ENCODE measurements at places on chromosomes 5 and 9.

GRCh38 chr9:20271723-20272122, 350.6 kb downstream of the MLLT3 start:
- DNase-seq, result no peak

DNA sequence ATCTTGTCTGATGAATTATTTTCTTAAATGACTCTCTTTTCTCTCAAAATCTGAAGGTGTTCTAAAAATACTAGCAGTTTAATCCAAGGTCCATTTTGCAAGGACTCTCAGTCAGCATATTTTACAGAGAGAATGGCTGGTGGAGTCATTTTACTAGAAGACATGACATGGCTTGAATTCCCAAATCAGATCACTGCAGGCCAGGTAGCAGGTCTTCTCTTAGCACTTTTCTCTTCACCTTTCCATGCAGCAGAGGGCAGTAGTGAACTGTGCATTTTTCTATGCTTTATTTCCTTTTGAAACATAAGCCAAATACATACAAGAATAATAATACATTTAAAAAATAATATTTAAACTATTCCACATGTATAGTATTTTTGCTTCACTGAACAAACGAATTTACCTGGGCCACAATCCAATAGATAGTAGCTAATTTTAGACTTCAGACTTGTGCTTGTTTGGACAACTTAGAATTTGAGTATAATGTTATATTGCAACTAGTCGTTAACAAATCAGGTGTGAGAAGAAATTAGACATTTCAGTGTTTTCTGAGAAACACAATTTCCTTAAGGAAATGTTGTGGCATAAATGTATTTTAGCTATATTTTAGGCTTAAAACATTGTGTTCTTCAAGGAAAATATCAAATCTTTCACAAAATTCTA, 289.4 kb upstream of the DAB2 start:
- DNase-seq, result no peak

DNA sequence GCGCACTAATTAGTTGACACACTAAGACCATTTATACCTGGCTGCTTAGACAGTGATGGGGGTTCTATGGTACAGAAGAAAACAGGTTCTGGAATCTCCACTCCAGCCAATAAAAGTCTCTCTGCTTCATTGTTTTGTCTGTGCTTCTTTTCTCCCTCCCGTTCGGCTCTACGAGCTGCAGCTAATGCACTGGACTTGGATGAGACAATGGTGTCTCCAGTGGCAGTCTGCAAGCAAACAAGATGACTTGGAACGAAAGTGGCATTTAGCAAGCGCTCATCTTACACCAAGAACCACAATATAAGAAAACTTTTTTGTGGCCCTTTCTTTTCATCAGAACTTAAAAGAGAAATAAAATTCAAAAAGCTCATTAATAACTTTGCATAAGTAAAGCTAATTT, 30.2 kb downstream of the GFM2 start:
- no peak for DNase-seq

DNA sequence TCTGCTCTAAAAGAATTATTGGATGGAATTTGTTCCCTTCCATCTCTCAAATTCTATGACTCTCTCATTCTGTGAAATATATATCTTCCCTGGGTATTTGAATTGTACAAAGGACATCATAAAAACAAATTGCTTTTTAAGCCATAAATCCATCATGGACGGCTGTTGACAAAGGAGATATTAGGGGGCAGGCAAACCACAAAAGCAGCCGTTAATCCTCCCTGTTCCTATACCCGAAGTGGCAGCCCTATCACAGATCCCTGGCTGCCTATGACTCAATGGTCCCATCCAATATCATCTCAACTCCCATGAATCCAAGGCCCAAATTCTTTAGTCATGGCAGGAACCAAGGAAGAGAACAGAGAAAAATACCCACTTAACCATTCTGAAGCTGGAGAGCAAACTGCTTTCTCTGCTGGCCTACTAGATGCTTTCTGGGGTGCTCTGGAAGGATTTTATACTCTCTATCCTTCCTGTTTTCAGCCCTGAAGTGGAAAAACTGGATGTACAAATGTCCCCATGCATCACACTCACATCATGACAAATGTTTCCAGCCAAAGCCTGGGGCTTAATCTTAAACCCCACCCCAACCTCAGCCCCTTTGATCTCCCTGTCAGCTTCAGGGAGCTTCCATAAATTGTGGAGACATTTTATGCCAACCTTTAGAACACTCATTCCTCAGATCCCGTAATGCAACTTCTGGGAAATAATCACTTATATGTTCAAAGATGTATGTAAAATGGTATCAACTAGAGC, 59.5 kb downstream of the FAM114A2 start:
- no peak for DNase-seq

GRCh38 chr5:137872466-137872865, 4.8 kb downstream of the MYOT start:
- no peak for DNase-seq

- no peak for DNase-seq
Measured at GRCh38 chr9:93115486-93116071, 18.5 kb downstream of the NINJ1 start.

DNA sequence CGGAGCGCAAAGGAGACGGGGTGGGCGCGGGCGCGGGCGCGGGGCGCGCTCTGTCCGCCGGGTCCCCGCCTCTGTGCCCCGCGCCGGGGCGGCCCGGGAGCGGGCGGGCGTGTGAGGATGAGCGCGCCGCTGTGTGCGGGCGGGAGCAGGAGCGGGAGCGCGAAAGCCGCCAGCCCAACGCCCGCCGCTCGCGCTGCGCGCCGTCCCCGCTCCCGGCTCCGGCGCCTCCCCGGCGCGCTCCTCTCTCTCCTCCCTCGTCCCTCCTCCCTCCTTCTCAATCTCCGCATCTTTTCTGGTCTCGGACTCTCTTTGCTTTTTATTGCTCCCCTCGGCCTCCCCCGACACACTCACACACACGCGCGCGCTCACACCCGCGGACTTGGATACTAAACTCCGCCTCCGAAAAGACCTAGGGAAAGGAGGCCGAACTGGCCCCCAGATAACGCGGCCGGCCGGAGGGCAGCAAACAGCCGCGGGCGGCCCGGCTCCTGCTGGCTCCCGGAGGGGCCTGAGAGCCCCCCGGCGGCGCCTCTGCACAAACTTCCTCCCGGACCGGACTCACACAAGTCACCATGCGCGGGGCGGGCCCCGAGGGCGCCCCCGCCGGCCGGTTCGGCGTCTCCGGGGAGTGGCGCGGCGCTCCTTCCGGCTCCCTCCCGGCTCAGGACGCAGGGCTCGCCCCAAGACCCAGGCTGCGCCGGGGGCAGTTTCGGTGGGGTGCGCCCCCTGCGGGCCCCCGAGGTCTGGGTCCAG, at the start of gene FIBCD1:
TSS of gene FIBCD1 (minus strand) at position 596 of the 753 bp plus-strand sequence. CDS start 640 bp downstream, outside the sequence.
- no peak for DNase-seq

- no peak for DNase-seq
Measured at GRCh38 chr9:71515107-71515506, 253.2 kb downstream of the CEMIP2 start.

- DNase-seq, result no peak
Measured at GRCh38 chr9:38423973-38424843, at the start of gene IGFBPL1. Gene IGFBPL1, minus strand, starts transcription at chr9:38424454. Its CDS starts 30 bp downstream, at chr9:38424424.

DNA sequence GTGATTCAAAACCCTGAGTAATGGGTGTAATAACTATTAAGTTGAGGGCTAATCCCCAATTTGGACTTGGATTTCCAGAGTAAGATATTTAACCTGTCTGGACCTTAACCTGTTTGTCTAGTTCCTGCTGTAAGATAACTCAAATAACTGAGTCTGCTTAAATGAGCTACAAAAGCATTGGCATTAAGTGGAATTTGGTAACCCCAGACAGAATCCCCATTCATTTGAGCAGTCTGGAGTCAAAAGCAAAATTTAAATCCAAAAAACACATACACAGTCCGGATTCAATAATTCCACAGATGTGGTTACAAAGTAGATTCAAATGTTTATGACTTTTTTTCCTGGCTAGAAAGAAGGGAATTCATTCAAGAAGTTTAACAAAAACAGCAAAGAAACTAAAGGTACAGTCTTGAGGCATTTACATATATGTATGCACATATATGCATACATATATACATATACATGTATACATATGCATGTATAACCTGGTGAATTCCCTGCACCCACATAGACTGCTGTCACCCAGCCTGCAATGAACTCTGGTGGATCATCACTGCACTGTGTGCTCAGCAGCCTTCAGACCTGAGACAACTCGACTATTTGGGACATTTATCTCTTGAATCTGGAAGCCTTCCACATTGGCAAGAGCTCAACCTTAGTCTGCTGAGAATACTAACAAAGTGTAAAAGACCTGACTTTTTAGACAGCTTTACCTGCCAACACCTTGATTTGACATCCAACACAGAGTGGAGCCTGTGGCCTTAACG, 205.4 kb downstream of the LURAP1L start:
- DNase-seq, result no peak

GRCh38 chr9:127973169-127974000, 7.4 kb downstream of the EEIG1 start:
- DNase-seq, result no peak

- no peak for DNase-seq
Measured at GRCh38 chr9:91954841-91955471, 4.9 kb upstream of the ROR2 start.

DNA sequence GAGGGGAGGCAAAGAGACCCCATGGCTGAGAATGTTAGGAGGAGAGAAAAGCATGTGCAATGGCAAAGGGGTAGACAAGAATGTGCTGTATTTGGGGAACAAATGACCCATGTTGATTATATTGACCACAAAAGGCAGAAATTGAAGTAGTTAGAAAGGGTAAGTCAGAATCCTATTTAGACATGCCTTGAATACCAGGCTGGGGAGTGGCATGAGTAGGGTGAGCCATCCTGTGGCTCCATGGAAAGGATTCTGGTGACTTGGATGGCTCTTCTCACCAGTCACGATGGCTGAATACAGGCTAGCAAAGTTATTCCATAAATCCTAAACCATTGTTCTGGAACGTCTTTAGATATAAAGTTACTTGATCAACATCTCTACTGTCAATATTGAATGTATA, 73.4 kb upstream of the MEF2C start:
- no peak for DNase-seq

DNA sequence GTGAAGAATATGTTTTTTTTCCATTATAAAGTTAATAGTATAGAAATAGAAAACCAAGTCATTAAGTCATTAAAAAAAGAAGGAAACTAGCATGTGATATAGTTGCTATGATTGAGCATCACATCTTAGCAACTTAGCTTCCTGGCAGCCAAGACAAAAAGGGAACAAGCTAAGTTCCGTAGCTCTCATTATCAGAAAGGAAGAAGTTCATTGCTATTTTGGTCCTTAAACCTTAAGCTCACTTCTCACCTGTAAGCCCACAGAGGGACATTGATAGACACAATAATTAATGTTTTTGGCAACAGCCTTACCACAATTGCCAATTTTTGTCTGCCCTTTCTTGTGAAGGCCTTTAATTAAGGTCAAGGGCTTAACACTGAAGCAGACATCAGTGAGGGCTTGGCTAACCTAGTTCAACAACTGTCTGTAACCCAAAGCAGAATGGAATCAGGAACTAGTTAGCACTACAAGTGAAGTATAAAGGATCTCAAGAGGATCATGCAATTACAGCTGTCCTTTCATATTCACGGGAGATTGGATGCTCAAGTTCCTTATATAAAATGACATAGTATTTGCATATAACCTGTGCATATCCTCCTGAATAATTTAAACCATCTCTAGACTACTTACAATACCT, 24.0 kb upstream of the KLF4 start:
- no peak for DNase-seq

DNA sequence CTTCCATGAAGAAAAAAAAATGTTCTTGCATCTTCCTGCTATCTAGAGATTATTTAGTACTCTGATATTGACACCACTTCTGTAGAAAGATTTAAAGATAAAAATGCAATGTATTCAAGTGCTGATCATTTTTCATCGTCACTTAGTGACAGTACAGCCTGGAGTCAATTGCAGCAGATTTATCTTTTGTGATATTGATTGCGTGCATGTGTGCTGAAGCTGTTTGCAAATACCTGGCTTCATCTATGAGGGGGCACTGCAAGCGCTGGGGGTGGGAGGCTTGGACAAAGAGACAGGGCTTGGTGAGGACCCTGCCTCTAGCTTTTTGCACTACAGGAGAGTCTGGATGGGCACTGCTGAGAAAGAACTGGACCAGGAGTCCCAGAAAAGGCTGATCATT, 38.0 kb upstream of the MED27 start:
- DNase-seq, result no peak

DNA sequence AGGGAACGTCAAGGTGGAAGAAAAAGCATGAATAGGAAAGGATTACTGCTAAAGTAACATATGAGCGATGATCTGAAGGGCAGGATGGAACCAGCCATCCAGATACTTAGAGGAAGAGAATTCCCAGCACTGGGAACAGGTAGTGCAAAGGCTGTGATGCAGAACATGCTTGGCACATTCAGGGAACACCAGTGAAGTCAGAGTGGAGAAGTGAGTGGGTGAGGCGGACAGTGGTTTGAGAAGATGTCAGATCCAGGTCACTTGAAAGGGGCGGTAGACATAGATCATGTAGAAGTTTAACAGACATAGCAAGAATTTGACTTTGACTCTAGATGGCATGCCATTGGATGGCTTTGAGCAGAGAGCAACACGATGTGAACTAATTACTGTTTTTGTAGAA, 374.2 kb downstream of the PDE4D start:
- DNase-seq, result no peak

- no peak for DNase-seq
Measured at GRCh38 chr9:123321616-123322272, 34.3 kb upstream of the CRB2 start.

DNA sequence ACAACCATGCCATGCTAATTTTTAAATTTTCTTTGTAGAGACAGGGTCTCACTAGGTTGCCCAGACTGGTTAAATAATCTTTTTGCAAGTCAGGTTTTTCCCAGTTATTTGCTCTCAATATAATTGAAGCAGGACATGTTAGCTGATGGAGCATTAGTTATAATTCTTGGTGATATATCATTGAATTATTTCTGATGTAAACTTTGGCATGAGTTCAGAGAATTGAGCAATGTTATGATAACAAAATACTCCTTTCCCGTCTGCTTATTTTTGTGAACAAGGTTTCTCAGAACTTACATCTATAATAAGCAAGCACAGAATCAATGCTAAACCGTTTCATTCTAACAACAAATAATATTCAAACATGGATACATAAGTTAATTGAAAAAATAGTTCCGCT, 37.8 kb downstream of the BHMT start:
- DNase-seq, result no peak

DNA sequence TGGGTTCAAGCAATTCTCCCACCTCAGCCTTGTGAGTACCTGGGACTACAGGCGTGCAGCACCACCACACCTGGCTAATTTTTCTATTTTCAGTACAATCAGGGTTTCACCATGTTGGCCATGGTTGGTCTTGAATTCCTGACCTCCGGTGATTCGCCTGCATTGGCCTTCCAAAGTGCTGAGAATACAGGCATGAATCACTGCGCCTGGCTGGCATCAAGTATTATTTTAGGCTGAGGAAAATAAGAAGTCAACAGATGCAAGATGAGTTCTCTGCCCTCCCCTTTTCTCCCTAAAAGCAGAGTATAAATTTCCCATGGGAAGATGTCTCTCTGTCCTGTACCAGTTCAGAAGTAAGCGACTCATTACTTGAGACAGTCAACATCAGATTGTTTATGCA, 71.5 kb downstream of the ELAVL2 start:
- DNase-seq, result no peak
